Mammary microvascular endothelial cell (primary cell): ENCODE measurements at places on chromosomes 6 and 20. TPM values are rescaled to one million over a fixed set of nuclear protein-coding genes. Genes with fewer than 3 reads are reported as not detected.

PLG gene
- total RNA-seq, result not detected in 2 replicates

ZSCAN31 gene
- 9.1 and 9.3 TPM in 2 replicates for total RNA-seq

TFEB gene
- total RNA-seq, result 2.3 and 3.4 TPM in 2 replicates

ID4 gene
- 0.20 and 0.47 TPM in 2 replicates for total RNA-seq

BPIFB1 gene
- total RNA-seq, result not detected in 2 replicates

CDC40 gene
- 14.3 and 16.9 TPM in 2 replicates for total RNA-seq

CYP24A1 gene
- total RNA-seq, result not detected in 2 replicates

PI16 gene
- total RNA-seq, result 0.98 TPM in 1 of 2 replicates, not detected in the other

TRAPPC3L gene
- 0.10 TPM in 1 of 2 replicates, not detected in the other for total RNA-seq

KIF13A gene
- total RNA-seq, result 83.4 and 83.5 TPM in 2 replicates

CCDC170 gene
- total RNA-seq, result not detected in 2 replicates

LRFN2 gene
- total RNA-seq, result not detected in 2 replicates

HLA-G gene
- total RNA-seq, result not detected in 2 replicates

ANKEF1 gene
- 1.8 and 1.9 TPM in 2 replicates for total RNA-seq

KCNK17 gene
- total RNA-seq, result not detected in 2 replicates

ZNF341 gene
- 1.6 and 2.4 TPM in 2 replicates for total RNA-seq

CDH22 gene
- total RNA-seq, result not detected in 2 replicates

DOK5 gene
- total RNA-seq, result 0.67 TPM in 1 of 2 replicates, not detected in the other

STMND1 gene
- total RNA-seq, result not detected in 2 replicates

RIPOR3 gene
- not detected in 2 replicates for total RNA-seq

RPS6KA2 gene
- 39.9 and 40.0 TPM in 2 replicates for total RNA-seq

ACTL10 gene
- total RNA-seq, result 1.6 and 1.8 TPM in 2 replicates

SMIM8 gene
- total RNA-seq, result 3.1 and 4.5 TPM in 2 replicates

FAM217A gene
- total RNA-seq, result not detected in 2 replicates

PNISR gene
- total RNA-seq, result 18.4 and 20.1 TPM in 2 replicates

ZDHHC14 gene
- 15.5 and 21.0 TPM in 2 replicates for total RNA-seq

CLVS2 gene
- not detected in 2 replicates for total RNA-seq

ID1 gene
- 965 and 1,004 TPM in 2 replicates for total RNA-seq

TASP1 gene
- total RNA-seq, result 4.1 and 5.1 TPM in 2 replicates
